ENCODE measurements at places on chromosomes 7 and 10. TPM values are rescaled to one million over a fixed set of nuclear protein-coding genes. Genes with fewer than 3 reads are reported as not detected.

DNA sequence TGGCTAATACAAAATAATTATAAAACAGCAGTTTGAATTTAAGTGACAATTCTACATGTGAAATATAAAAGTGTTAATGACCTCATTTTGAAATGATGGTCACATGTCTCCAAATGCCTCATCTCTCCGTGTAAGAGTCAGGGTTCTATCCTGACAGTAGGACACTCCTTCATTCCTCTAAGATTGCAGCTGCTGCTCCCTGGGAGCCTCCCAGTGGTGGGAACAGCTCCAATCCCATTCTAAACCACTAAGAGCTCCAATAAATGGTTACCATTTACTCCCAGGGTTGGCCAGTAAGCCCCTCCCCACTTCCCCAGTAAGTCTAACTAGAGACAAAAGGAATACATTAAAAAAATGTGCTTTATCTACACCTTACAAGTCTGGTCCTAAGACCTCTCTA, 344.6 kb upstream of the AOAH start:
- DNase-seq, result no peak

DNA sequence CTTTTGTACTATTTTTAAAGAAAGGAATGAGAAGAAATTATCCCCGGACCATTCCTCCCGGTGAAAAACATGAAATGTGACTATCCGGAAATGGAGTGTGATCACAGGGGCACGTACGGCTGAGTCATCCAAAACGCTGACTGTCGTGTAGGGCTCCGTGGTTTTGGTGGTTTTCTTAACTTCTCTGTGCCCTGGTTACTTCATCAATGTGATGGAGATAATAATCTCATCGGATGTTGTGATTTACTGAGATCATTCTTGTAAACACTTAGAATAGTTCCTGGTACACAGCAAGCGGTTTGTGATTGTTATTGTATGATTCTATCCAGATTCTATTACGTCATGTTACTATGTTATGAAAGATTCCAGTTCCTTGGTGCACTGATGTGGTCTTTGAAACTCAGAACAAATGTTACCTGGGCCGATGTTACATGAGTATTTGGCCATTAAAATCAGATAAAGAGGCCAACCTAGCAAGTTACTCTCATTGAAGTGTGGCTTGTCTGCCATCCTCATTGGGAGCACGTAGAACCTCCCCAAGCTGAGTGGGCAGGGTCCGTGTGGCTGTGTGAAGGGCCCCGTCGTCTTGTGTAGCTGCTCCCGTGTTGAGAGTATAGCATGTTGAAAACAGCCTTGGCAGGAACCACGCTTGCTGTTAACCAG, 99.5 kb downstream of the CAMK1D start:
- no peak for DNase-seq

The LRRC27 gene
- 8.3 TPM for total RNA-seq

DNA sequence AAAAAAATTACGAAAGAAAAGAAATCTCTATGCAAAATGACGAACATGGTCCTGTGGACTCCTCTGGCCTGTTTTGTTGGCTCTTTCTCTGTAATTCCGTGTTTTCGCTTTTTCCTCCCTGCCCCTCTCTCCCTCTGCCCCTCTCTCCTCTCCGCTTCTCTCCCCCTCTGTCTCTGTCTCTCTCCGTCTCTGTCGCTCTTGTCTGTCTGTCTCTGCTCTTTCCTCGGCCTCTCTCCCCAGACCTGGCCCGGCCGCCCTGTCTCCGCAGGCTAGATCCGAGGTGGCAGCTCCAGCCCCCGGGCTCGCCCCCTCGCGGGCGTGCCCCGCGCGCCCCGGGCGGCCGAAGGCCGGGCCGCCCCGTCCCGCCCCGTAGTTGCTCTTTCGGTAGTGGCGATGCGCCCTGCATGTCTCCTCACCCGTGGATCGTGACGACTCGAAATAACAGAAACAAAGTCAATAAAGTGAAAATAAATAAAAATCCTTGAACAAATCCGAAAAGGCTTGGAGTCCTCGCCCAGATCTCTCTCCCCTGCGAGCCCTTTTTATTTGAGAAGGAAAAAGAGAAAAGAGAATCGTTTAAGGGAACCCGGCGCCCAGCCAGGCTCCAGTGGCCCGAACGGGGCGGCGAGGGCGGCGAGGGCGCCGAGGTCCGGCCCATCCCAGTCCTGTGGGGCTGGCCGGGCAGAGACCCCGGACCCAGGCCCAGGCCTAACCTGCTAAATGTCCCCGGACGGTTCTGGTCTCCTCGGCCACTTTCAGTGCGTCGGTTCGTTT, 83.5 kb upstream of the SLF2 start:
- peak; percentile 69 for DNase-seq

GRCh38 chr7:2157473-2158279, 75.1 kb downstream of the MAD1L1 start:
- no peak for DNase-seq

GRCh38 chr7:137768366-137768765, 78.4 kb downstream of the DGKI start:
- DNase-seq, result no peak

DNA sequence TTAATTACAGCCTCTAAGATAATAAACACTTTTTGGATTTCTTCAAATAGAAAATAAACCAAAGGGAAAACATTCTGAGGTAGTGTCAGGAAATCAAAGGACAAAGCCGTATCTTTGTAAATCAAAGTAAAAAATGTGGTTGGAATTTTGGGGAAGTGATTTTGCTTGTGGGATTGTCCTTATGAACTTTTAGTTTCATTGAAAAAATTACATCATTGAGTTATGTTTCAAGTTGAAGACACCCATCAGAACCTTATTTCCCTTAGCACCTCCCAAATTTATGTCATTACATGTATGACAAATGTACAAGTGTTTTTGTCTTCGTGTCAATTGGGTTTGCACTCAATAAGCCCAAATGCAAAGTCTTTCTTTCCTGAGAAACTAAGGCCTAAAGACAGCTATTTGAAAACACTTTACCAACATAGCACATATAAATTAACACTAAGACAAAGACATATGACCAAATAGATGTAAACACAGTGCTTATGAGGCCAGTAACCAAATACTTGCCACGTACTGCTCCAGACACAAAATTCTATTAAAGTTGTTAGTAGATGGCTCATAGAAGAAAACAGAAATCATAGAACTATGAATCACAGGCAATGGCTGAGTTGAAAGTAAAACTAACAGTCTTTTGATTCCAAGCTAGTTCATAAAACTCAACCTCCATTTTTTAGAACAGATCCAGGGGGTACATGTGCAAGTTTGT, 26.9 kb upstream of the LAMB4 start:
- no peak for DNase-seq

DNA sequence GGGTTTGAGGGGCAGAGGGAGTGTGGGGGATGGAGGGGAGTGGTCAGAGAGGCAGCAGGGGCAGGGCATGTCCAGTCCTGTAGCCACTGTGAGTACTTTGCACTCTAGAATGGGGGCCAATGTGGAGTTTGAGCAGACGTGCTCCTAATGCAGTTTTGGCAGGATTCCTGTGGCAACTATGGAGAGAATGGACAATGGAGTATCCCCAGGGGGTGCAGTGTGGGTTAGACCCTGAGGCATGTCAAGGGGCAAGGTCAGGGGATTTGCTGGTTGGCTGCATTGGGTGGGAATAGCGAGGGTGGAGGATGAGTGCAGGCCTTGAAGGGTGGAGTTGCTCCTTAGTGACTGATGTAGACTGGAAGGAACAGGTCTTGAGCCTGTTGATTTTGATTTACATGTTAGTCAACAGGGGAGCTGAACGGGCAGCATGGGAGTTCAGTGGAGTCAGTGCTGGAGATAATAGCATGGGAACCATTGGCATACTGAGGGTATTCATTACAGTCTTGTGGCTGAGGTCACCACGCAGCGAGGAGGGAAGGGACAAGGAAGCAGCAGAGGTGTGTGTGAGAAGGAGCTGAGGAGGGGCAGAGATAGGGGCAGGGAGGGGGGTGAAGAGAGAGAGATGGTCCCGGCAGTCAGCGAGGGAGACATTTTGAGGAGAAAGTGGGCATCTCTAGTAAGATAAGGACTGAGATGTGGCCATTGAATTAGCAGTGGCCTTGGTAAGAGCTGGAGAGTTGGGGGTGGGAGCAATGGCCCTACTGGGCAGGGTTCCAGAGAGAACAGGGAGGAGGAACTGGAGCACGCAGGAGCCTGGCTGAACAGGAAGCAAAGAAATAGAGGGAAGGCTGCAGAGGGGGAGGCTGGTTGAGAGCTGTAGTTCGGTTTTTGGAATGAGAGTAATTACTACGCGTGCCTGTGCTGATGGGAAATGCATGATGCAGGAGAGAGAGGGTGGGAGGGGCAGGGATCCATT, 112.7 kb downstream of the CCNY start:
- no peak for DNase-seq

DNA sequence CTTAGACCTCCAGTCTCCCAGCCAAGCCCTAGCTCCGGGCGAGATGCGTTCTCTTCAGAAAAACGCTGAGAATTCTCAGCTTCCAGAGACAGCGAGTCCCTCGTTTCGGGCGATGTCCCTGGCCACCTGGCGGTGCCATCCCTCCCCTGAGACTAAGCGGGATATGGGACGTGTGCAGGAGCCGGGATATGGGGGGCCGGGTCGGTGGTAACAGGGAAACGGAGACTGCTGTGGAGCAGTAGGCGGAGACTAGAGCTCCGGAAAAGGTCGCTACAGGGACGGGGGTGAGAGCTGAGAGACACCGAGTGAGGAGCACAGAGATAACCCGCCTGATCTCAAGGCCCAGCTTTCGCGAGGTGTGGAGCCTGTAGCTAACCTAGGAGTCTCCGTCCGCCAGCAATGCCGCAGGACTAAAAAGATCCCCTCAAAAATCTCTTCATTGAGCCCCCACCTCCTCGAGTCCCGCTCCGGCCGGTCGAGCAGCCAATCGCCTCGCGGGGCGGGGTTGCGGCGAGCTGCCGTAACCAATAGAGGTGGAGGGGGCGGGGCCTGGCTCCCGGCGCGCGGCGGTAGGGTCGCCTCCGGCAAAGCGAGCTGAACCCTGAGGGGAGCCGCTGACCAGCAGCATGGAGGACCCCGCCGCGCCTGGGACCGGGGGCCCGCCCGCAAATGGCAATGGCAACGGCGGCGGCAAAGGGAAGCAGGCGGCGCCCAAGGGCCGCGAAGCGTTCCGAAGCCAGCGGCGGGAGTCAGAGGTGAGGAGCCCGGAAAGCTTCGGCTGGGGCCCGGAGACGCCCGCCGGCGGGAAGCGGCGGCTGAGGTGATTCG, at the start of gene STRIP2:
Gene STRIP2, plus strand, starts transcription at position 586 of the 828 bp plus-strand sequence. Its CDS starts 41 bp downstream, at position 627.
- DNase-seq, result peak; percentile 88

The MTERF1 gene
- 5.7 TPM for total RNA-seq

- no peak for DNase-seq
These were observed 40.4 kb upstream of the IL6 start for GRCh38 chr7:22686620-22687019.

DNA sequence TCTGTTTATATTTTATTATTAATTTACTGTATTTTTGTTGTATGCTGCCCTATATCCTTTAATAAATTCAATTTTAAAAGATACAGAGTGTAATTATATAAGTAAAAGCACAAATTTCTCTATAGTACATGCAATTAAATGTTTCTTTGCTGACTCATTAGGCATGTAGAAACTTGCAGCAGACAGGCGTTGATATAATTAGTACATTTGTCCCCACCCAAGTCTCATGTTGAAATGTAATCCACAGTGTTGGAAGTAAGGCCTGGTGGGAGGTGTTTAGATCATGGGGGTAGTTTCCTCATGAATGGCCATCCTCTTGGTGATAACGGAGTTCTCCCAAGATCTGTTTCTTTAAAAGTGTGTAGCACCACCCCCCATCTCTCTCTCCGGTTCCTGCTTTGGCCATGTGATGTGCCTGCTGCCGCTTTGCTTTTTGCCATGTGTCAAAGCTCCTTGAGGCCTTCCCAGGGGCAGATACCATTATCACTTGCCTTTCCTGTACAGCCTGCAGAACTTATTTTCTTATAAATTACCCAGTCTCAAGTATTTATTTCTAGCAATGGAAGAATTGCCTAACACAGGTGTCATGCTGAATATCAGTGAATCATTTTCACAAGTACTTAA, 63.7 kb downstream of the TSPAN12 start:
- no peak for DNase-seq

The FZD8 gene
- total RNA-seq, result 5.2 TPM

DNA sequence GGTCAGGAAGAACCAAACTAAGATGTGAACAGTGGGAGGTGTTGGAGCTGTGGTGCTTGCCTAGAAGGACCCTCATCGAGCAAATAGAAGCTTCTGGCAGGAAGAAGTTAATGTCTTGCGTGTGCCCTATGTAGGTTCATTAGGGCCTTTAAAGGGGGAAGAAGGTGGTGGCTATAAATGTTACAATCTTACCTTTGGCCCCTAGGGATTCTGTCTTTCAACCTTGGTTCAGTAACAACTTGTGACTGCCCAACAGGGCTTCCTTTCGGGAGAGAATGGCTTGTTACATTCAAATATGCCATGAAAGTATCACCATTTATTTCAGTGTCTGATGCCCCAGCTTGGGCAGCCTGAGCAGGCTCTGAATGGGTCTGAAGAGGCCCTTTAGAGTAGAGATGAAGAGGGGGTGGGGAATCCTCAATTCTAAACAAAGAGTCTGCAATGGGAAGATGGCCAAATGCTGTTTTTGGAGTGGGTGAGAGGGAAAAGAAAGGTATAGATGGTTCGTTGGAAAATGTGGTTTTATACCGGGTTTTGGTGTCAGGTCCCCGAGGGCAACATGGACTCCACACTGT, 108.0 kb downstream of the TCF7L2 start:
- DNase-seq, result no peak

- peak; percentile 76 for DNase-seq
These were observed 121.9 kb downstream of the RALA start for GRCh38 chr7:39745320-39745719.

The AZGP1 gene
- 519 TPM for total RNA-seq

- DNase-seq, result no peak
These were observed 542 bp upstream of the SAMD9L start for GRCh38 chr7:93148727-93149126.

The KIN gene
- total RNA-seq, result 7.0 TPM

The UCN3 gene
- not detected for total RNA-seq

DNA sequence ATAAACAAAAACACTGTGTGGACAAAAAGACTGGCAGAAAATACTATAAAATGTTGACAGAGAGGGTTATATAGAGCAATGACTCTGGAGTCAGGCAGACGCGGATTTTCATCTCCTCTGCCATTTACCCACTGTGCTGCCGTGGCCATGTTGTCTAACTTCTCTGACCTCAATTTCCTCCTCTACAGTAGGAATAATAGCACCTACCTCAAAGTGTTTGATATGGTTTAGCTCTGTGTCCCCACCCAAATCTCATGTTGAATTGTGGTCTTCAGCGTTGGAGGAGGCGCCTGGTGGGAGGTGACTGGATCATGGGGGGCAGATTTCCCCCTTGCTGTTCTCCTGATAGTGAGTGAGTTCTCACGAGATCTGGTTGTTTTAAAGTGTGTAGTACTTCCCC, 78.2 kb upstream of the CALN1 start:
- no peak for DNase-seq

The SPACDR gene
- not detected for total RNA-seq

The ZNF727 gene
- 1.9 TPM for total RNA-seq

GRCh38 chr7:40186586-40186985, 51.8 kb downstream of the SUGCT start:
- DNase-seq, result no peak

The DEPP1 gene
- total RNA-seq, result 144 TPM

GRCh38 chr10:103287992-103288391, 11.1 kb downstream of the INA start:
- DNase-seq, result no peak

The TMEM236 gene
- 0.08 TPM for total RNA-seq
